ENCODE measurements at places on chromosomes 4 and X.
A peak's percentile ranks its signal among the peaks of the same experiment; 100 is the strongest.

DNA sequence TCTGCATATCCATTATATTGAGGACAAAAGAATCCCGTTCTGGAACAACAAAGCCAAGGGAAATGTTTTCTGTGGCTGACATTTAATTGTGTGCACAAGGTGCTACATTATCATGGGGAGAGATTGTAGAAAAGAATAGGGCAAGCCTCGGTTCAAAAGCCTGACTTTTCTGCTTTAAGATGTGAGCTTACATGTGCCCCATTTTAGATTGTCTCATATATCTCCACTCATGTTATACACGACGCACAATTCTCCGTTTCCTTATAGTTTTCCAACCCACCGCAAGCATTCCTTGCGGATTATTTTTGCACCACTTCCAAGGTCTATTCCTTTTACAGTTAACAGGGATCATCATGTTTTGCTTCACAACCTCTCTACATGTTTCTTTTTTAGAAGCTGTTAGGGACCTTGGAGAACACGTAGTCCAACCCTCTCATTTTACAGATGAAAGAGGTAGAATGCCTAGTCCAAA, 99.6 kb upstream of the MAML3 start:
- peak; percentile 24 for DNase-seq

- no peak for DNase-seq
These were observed 16.4 kb downstream of the PRKG2 start for GRCh38 chr4:81198609-81199008.

- peak; percentile 89 for DNase-seq
These were observed 76.9 kb upstream of the SCOC start for GRCh38 chr4:140296335-140297220.

DNA sequence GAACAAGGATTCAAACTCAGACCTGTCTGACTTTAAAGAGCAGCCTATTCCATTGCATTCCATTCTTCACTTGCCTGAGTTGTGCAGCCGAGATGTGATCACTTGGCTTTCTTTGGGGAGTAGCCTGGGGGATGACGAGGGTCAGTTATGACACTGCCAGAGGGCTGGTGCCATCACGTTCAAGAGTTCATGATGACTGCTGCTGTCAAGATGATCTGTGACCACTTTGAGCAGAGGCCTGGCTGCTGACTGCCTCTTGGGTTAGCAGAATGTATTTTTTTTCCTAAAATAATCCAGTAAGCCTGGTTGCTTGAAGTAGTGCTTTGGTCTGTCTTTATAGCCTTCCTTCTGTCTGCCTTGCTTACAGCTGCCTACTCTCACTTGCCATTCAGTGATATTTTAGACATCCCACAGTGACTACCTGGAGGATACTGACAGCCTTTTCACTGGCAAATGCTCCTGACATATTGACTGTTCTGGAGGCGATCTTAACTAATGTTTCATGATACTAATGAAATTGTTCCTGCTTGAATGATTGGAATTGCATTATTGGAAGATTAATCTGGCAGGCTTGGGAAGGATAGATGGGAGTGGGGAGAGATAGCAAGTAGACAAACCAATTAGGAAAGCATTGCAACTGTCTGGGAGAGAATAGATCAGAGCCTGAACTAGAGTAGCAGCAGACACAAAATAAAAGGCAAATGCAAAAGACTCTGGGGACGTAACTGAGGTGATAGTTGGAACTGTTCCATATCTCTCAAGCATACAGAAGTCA, 221.6 kb upstream of the LCORL start:
- no peak for DNase-seq

DNA sequence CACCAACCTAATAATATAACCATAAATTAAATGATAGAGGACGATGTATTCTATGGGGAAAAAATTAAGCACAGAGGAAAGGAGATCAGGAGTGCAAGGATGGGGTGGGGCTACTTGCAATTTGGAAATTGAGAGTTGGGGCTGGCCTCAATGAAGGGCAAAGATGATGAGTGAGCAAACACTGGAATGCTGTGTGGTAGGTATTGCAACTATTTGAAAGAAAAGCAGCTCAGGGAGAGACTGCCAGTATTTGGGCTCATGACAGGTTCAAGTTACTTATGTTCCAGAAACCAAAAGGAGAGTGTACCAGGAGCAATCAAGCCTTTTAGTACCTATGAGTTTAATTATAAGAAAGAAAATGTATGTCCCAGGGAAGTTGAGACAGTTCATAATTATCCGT, 47.4 kb downstream of the ASIC5 start:
- peak; percentile 17 for DNase-seq

- no peak for DNase-seq
These were observed 21.1 kb downstream of the TEC start for GRCh38 chr4:48248559-48248953.
